ENCODE measurements at places on chromosomes 4 and X.

GRCh38 chrX:102669526-102669925 is 18.2 kb downstream of the GPRASP1 start:
- no peak for DNase-seq

DNA sequence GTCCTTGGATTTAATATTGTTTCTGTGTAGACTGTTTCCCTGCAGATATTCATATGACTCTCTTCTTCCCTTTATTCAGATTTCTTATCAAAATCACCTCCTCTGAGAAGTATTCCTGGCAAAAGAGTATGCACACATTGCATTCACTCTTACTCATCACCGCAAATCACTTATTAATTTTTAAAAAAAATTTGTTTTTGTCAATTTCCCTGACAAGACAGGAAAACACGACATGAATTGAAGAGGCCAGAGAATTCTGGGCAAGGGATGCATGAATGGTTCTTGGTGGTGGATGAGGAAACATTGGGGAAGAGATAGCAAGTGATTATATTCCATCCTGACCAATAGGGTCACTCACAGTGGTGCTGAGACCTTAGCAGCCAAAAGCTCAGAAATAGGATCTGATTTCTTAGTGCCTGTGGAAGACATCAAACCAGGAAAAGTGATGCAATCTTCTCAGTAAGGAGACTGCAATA is 522.5 kb upstream of the AGA start:
- DNase-seq: no peak

- no peak for DNase-seq
Observed at GRCh38 chr4:137524725-137525369, 7.4 kb downstream of the PCDH18 start.

DNA sequence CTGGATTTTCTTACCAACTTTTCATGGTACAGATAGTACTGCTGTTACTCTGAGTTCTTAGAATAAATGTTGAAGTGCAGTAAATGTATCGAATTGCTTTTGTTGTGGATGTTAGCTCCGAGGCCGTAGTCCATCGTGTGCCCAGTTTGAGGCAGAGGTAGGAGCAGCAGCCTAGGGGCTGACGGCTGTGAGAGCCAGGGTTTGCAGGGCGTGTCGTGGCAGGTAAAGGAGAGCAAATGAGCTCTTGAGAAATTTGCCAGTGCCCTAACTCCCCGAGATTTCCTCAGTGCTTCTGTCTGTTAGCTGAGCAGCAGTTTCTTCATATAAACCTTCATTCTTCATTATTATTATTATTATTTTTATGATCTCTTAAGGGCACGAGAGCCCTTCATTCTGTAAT is 21.6 kb downstream of the PRIMPOL start:
- no peak for DNase-seq

DNA sequence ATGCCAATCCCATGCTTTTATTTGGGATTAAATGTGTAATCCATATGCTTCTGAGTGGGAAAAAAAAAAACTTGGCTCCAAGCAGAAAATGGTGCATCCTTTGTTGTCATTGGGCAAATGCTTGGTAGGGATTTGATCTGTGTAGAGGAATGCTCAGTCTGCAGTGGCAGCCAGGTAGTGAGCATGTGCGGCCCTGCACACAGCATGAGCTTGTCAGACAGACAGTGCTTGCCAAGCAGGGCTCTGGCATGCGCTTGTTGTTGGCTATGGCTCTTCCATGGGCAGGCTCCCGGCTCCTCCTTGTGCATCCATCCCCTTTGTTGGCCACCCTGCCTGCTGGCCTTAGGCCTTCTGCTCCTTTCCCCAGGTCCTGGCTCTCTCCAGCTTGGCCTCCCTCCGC is 130.3 kb downstream of the GPR143 start:
- DNase-seq: no peak

GRCh38 chr4:77636902-77637301 is 31.3 kb downstream of the CXCL13 start:
- DNase-seq: no peak

- DNase-seq: no peak
Observed at GRCh38 chr4:73662709-73663546, 42.7 kb upstream of the RASSF6 start.

- DNase-seq: no peak
Observed at GRCh38 chrX:23797371-23798128, 14.6 kb downstream of the SAT1 start.
